ENCODE measurements at places on chromosomes 2 and 18. TPM values are rescaled to one million over a fixed set of nuclear protein-coding genes. Genes with fewer than 3 reads are reported as not detected.
A peak's percentile ranks its signal among the peaks of the same experiment; 100 is the strongest.

DNA sequence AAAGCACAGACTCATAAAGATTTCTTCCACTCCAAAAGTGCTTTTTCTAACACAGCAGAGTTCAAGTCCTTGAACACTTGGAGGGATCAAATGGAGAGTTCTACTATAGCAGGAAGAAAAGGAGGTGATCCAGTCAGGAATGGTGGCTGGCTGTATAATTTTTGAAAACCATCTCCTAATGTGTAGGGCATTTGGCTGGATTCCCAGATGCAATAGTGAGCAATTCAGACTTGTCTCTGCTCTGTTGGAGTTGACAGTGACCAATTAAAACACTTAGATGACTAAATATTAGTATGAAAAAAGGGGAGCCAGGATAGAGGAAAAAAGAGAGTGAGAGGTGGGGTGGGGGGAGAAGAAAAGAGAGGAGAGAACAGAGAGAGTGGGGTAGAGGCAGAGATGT, 5.3 kb upstream of the G6PC2 start:
- DNase-seq: no peak

GRCh38 chr2:102141970-102142828, at the start of gene IL1R1:
TSS of gene IL1R1 (plus strand) at chr2:102142746. CDS start at chr2:102157725, 14,979 bp downstream.
- peak; percentile 94 for DNase-seq

DNA sequence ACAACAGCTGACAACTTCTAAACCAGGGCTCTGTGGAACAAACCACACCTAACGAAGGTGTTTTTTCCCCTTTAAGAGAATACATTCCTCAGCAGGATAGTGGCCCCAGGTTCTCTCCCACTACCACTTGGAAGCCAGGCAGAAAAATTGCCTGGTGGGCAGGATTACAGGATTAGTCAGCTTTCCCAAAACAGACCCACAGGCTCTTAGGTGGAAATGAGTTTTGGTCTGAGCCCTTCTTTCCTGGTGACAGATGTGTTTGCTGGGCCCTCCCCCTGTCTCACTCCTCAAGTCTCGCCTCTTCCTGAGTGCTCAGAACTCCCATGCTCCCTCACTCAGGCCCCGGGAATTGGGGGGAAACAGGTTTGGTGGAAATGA, 139.4 kb upstream of the HAAO start:
- DNase-seq: no peak

DNA sequence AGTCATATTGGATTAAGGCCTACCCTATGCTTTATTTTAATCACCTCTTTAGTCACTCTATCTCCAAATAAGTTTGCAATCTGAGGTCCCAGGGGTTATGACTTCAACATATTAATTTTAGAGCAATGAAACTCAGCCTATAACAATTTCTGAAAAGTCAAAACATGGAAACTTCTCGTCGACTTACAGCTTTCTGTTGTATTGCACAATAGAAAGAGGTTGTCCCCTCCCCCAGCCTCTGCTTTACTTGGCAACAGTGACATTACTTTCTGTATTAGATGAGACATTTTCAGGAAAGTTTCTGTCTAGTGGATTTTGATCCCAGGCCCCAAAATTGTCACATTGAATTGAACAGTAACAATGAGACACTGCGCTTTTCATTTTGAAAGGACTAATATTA, 326.4 kb downstream of the THSD7B start:
- DNase-seq: no peak

GRCh38 chr2:203880557-203881125, 13.1 kb downstream of the CTLA4 start:
- DNase-seq: no peak

- no peak for DNase-seq
Observed at GRCh38 chr2:199627417-199627816, 169.7 kb upstream of the SATB2 start.

DNA sequence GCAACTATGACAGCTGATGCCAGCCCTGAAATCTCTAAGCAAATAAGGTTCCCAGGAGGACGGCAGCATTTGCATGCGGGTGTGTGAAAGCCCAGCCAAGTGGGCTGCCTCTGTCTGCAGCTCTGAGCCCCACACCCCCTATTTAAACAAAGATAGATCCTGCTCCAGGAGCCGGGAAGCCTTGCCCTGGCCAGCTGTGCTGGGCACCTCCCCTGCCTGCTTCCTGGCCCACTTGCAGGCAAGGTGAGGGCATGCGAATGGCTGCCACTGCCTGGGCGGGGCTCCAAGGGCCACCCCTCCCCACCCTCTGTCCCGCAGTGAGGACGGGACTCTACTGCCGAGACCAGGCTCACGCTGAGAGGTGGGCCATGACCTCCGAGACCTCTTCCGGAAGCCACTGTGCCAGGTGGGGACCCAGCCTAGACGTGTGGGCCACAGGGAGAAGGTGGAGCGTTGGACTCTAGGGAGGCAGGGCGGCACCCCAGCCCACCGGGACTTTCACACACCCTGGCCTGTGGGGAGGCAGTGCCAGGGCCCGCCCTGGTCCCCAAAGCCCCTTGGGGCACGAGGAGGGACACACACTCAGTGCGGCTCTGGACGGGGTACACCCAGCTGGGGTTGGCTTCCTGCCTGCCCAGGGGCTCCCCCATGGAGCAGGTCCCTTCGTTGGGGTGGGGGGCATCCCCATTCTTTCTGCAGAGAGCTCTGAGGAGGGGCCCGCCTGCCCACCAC, at the start of gene ANO7:
TSS of gene ANO7 (plus strand) at position 317 of the 732 bp plus-strand sequence. CDS start 1,387 bp downstream, outside the sequence.
- peak; percentile 64 for DNase-seq

DNA sequence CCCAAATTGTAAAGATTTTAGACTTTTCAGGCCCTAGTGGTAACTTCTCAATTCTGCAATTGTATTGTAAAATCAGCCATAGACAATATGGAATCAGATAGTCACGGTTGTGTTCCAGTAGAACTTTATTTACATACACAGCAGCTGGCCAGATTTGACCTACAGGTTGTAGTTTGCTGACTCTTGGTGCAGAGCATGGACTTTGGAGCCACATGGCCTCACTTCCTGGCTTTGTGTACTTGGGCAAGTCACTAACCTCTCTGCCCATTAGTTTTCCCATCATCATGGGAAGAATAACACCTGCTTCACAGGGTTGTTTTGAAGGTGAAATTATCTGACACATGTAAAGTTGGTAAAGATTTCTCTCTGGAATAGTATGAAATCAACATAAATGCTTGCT, 147.6 kb downstream of the TMEM200C start:
- no peak for DNase-seq

GRCh38 chr2:111912547-111912946, 14.1 kb downstream of the MERTK start:
- no peak for DNase-seq

DNA sequence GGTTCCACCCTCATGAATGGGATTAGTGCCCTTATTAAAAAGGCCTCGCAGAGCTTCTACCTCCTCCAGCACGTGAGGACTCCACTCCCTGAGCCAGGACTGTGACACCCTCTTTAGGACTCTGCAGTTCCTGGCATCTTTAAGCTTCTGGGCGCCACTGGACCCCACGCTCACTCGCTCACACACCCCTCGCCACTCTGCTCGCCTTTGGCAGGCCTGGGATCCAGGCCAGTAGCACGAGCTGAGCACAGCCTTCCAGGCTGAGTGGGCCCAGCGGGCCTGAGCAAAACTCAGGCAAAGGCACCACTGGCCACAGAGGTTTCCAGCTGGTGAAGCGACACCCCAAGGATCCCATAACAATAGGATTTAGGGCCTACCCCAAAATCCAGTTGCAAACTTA, 107.9 kb upstream of the GPC1 start:
- no peak for DNase-seq

GRCh38 chr2:173874894-173875237, 90.3 kb downstream of the SP3 start:
- DNase-seq: no peak

GNAL gene
- 4.3 TPM for total RNA-seq

DNA sequence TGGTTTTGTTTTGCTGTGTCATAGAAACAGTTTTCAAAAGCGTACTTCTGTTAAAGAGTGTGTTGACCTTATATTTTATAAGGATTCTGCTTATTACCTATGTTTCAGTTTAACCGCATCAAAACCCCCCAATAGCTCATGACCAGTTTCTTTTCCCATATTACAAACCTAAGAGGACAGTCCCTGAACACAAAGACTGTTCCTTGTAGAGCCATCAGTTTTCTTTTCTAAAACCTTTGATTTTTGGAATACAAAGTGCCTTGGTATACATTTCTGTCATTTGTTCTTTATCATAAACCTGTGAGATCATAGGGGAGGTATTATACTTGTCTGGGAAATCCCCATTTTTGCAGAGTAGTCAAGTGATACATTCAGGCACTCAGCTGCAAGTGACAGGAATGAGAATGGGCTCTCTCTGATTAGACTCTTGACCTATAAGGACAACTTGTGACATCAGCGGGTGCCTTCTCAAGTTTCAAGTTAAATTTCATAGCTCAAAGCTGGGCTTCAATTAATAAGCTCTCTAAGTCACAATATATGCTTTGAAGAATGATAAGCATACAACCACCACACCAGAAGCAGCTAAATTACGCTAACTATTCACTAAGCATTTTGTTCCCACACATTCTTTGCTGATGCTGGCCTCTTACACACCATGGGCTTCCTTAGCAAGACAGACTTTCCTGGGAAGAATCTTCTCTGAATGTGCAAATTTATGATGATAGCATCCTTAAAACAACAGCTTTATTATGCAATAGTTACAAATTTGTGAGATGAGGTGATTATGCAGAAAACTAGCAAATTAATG, 97.5 kb upstream of the CD302 start:
- no peak for DNase-seq

DNA sequence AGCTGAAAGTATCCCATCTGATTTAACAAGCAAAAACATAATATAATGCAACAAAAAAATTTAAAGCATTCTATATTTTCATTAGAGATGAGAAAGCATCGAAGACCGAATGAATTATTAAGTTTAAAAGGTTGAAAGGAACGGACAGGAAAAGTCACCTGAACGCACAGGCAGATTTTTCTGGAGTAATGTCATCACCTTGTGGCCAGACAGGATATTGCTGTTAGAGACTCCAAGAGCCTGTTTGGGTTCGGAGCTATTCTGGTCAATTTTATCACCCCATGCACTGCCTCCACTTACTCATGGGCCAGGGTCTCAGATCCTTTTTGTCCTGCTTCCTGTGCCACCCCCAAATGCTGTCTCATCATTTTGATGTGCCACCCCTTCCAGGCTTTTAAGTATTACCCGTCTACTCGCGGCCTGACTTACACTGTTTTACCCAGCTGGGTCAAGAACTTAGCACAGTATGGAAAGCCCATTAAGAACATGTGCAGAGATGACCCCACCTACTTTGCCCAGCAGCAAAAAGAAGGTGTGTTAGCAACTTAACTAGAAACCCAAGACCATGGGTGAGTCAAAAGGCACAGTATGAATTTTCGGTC, 27.3 kb downstream of the GKN2 start:
- no peak for DNase-seq

DNA sequence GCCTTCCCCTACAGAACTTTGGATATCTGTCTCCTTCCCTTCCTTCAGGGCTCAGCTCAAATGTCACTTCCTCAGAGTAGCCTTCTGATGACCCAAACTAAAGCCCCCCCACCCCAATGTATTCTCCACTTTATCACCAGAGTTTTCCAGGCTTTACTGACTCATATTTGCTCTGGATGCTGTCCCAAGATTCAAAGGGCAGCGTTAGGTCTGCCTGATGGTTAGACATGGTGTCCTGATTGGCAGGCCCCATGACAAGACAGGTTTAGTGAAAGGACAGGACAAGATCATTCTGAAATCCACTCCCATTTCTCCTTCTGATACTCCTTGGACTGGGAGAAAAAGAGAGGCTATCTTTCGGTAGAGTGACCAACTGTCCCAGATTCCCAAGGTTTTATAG, 22.6 kb upstream of the RPIA start:
- DNase-seq: no peak

- DNase-seq: no peak
Observed at GRCh38 chr2:178819147-178819875, 12.1 kb upstream of the TTN start.

RAD51AP2 gene
- total RNA-seq: not detected

REEP1 gene
- 7.8 TPM for total RNA-seq

PDE11A gene
- total RNA-seq: not detected

DNA sequence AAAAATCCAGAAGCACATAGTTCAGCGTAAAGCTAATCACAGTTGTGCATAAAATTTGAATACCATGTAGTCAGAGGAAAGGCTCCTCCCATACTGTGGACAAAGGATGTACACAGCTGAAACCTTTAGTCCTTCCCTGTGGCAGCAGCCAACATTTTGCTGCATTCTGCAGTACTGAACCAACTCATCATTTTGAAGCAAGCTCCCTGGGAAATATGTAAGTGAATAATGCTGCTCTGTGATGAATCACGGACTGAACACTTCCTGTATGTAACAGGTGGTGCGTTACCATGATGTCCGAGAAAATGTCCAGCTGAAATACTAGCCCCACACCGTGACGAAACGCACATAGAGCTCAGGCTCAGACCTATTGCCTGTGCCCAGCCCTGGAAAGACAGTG, 421.1 kb upstream of the RAB12 start:
- DNase-seq: no peak

DNA sequence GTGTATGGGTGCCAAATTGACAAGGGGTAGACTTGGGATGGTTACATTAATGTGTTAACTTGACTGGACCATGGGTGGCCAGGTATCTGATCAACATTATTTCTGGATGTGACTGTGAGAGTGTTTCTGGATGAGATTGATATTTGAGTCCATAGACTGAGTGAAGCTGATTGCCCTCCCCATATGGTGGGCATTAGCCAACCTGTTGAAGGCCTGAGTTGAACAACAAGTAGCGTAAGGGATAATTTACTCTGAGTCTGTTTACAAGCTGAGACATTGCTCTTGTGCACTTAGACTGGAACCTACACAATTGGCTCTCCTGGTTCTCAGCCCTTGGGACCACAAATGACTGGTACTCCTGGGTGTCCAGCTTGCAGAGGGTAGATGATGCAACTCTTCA, 240.1 kb downstream of the ASXL3 start:
- DNase-seq: no peak

DNA sequence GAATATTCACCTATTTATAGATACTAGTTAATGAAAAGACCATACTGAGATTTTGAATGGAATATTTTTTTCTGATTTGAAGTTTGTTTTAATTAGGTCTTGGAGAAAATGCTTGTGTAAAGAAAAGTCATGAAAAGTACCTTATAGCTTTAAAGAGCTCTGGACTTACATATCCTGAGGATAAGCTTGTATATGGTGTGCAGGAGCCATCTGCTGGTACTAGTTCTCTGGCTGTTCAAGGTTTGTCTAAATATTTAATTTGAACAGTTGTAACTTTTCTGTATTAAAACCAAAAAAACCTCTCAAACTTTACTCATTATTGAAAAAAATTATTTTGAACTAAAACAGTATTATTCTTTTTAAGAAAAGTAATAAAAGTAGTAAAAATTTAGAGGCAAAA, 50.1 kb downstream of the UBR3 start:
- no peak for DNase-seq

GRCh38 chr2:56198936-56199335, 15.1 kb downstream of the CCDC85A start:
- DNase-seq: no peak

DNA sequence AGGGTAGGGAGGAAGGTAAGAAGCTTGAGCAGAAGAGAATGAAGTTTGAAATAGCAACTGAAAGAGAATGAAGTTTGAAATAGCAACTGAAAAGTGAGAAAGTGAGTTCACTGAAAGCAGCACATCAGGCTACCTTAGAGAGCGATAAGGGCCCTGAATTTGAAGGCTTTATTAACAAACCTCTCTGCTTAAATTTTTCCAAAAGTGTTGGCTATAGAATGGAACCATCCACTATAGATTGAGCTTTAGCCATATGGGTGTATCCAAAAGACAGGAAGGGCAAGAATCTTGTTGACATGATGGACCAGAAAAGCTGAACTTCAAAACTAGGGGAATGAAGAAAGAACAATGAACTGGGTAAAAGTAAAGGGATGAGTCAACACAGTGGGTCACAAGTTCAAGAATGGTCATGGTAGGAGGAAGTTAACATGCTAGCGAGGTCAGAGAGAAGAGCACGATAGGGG, 122.5 kb downstream of the ASXL3 start:
- DNase-seq: no peak

SCG2 gene
- total RNA-seq: 0.61 TPM

SERPINB11 gene
- total RNA-seq: not detected

MOGAT1 gene
- total RNA-seq: 2.2 TPM
